NCI-H2171 treated with DMSO at 0.1 percent for 48 hours (cell line): ENCODE measurements at places on chromosomes 1 and 21.

DNA sequence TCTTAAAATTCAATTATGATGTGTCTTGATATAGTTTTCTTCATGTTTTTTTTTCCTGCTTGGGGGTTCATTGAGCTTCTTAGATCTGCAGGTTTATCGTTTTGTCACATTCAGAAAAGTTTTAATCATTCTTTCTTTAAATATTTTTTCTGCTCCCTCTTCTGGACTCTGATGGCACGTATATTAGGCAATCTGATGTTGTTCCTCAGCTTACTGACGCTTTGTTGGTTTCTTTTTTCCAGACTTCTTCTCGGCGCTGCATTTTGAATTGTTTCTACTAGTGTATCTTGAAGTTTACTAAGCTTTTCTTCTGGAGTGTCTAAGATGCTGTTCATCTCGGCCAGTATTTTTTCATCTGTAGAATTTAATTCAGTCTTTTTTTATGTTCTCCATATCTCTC lies 44.8 kb upstream of the FMOD start:
- DNase-seq, result no peak

GRCh38 chr1:177600321-177600720 lies 369.5 kb downstream of the SEC16B start:
- no peak for DNase-seq

- no peak for DNase-seq
Measured at GRCh38 chr1:244347942-244348341, 103.8 kb downstream of the ADSS2 start.

GRCh38 chr1:29527314-29528004 lies 291.1 kb downstream of the PTPRU start:
- DNase-seq, result no peak

- no peak for DNase-seq
Measured at GRCh38 chr1:915295-916172, 8.2 kb upstream of the SAMD11 start.

DNA sequence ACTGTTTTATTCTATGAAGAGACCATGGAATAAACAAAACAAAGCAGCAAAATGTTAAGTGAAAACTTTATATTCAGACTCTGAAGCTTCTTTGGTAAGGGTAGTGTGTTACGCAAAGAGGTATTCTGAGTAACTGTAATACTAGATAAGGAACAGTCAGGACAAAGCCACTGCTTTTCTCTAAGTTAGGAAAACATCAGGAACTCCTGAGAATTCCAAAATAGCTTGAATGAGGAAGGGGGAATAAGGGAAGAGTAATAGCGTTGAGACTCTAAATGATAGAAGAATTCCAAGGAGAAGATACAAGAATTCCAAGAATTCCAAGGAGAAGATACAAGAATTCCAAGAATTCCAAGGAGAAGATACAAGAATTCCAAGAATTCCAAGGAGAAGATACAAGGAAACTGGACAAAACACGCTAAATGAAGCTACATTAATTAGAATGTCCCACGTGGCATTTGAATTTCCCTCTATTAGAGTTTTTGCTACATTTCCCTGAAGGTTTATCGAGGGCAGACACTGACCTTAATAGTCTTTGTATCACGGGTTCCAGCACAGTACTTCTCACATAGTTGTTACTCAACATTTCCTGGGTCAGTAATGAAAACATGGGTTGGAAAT lies 71.5 kb downstream of the SMYD3 start:
- no peak for DNase-seq

- peak; percentile 80 for DNase-seq
Measured at GRCh38 chr1:110829955-110830553, 42.9 kb upstream of the CD53 start.

- DNase-seq, result no peak
Measured at GRCh38 chr21:35859677-35860076, 200.6 kb downstream of the SETD4 start.

- DNase-seq, result no peak
Measured at GRCh38 chr21:39714331-39714730, 30.7 kb upstream of the IGSF5 start.

DNA sequence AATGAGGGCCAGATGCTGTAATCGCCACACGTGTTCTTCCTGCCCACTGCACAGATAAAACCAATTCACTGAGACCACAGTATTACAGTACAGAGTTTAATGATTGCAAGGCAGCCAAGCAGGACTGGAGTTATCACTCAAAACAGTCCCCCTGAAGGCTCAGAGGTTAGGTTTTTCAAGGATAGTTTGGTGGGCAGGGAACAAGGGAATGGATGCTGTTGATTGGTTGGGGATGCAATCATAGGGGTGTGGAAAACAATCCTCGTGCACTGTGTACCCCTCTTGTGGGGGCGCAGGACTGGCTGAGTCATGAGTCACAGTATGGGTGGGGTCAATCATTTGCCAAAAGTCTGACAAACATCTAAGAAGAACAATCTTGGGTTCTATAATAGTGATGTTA lies 12.4 kb upstream of the USP1 start:
- DNase-seq, result no peak

GRCh38 chr1:232238009-232238408 lies 391.9 kb downstream of the SIPA1L2 start:
- DNase-seq, result peak; percentile 59

DNA sequence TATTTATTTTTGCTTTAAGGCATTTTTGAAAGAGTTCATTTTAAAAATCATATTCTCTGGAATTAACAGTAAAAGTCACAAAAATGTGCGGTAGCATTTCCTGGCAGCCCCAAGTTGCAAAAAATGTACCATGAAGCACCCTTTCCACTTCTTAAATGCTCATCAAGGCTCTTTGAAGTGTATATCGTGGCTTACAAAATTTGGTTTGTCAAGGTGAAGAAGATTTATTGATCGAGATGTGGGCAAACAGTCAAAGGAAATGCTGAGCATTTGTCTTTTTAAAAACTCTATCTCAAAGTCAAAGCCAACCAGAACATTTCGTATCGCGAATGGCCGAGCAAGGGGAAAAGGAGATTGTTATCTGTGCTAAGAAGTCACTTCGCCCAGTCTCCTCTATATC lies 277.5 kb upstream of the KAZN start:
- no peak for DNase-seq

- DNase-seq, result no peak
Measured at GRCh38 chr1:172653015-172653709, 5.7 kb upstream of the FASLG start.

- no peak for DNase-seq
Measured at GRCh38 chr21:21730512-21730911, 732.3 kb downstream of the NCAM2 start.

DNA sequence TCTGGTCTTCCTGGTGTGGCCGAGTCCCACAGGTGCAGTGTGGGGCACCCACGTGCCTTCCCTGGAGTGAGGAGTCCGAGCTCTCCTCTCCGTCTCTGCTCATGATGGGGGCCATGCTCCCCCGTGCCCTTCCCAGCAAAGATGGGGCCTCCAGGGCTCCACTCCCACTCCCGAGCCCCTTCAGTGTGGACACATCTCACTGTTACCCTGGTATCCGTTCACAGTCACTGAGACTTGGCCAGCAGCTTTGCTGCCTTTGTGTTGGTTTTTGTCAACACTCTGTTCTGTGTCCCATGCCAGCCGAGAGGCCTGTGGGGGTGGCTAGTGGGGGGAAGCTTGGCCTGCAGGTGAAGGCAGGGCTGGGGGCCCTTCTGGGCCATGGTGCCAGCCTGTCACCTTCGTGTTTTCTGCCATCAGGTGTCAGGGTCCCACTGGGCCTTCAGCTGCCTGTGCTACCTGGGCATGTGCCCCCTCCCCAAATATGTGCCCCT lies 46.9 kb upstream of the POFUT2 start:
- no peak for DNase-seq

GRCh38 chr1:198101716-198102453 lies 54.9 kb upstream of the NEK7 start:
- DNase-seq, result no peak

- DNase-seq, result no peak
Measured at GRCh38 chr1:234218078-234218477, 155.2 kb upstream of the COA6 start.

DNA sequence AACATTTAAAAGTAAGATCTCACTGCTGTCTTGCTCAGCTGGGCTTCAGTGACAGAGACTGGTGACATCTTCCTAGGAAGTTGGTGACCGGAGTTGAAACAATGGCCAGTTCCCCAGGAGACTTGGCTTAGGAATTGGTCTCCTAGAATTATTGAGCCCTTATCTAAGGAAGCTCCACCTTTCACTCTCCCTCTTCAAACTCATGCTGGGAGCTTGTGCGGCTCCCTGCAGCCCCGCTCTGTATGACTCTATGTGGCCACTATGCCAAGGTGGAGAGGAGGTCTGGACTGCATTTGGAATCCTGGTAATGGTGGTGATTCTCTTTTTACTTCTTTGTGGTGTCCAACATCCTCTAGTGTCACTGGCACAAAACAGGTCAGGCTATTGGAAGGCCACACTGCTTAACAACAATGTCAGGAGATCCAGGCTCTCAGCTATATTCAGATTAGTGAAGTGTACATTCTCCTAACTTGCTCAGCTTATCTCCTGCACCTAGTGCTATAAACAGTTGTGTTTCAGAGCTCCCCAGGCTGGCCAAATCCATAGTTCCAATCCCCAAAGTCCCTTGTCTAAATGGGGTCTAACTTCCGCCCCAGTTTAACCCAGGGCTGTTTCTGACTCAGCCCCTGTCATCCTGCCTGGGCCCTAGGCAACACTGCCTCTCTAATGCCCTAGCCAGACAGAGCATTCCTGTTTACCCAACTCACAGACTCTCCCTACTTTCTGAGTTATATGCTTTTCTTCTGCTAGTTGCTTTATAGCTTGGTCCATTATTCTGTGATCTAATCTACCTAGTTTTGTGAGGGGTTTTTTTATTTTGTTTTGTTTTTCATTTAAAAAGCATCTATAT lies 18.3 kb downstream of the ATP2B4 start:
- no peak for DNase-seq

DNA sequence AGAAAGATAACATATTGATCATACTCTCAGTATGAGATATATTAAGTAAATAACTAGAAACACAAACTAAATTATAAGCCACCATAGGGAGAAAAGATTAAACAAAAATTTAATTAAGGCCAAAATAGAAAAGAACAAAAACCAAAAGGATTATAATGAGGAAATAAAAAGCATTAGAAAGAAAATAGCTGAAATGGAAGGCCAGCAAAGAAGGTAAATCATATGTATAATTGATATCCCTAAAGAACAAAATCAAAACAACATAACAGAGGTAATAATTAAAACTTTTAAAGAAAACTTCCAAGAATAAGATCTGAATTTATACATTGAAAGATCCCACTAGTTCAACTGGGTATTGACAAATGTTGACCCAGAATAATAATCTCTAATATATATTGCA lies 453.0 kb downstream of the LRRIQ3 start:
- DNase-seq, result no peak

DNA sequence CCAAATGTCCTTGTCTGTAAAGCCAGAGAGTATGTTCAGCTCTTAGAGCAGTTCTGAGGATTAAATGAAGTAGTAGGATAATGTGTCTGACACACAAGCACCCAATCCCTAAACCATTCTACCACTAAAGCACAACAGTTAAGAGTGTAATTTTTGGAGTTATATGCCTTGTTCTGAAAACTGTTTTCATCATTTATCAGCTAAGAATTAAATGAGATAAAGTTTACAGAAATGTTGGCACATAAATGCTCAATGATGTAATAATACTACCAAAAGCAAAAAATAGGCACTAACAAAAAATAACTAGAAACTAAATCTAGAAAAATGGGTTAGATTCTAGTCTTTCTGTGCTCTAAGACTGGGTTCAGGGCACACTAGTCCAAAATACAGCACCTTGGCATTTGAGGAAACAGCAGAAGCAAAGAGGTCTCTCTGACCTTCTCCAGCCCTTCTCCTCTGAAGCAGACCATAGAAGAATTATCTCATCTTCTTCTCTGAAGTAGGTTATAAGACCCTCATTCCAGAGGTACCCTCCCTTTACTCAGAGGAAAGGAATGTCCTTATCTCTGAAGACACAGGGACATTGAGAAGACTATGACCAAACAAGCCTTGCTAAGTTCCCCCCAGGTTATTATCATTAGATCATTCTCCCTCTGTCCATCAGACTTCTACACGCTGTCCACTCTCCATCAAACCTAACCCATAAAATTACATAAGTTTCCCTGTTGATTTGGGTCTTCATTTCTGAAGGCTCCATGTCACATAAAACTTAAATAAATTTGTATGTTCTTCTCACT lies 20.6 kb downstream of the ABL2 start:
- DNase-seq, result no peak

- no peak for DNase-seq
Measured at GRCh38 chr1:67588178-67588855, 96.7 kb upstream of the GADD45A start.

DNA sequence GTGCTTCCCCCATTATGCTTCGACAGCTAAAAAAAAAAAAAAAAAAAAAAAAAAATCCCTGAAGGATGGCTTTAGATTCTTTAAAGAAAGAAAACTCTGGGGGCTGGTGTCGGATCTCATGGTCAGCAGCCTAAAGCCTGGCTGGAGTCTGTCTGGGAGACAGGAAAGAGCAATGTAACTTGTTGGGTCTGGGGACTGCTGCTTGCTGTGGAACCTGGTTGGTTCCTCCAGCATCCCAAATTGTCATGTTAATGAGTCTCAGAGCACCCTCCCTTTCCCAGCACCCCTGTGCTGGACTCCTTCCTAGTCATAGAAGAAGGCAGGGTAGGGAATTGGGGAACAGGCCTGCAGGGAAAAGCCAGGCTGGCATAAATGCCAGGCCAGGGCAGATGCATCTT lies 3.0 kb downstream of the KCNC4 start:
- DNase-seq, result no peak

- no peak for DNase-seq
Measured at GRCh38 chr1:159218649-159219636, 14.3 kb downstream of the ACKR1 start.

DNA sequence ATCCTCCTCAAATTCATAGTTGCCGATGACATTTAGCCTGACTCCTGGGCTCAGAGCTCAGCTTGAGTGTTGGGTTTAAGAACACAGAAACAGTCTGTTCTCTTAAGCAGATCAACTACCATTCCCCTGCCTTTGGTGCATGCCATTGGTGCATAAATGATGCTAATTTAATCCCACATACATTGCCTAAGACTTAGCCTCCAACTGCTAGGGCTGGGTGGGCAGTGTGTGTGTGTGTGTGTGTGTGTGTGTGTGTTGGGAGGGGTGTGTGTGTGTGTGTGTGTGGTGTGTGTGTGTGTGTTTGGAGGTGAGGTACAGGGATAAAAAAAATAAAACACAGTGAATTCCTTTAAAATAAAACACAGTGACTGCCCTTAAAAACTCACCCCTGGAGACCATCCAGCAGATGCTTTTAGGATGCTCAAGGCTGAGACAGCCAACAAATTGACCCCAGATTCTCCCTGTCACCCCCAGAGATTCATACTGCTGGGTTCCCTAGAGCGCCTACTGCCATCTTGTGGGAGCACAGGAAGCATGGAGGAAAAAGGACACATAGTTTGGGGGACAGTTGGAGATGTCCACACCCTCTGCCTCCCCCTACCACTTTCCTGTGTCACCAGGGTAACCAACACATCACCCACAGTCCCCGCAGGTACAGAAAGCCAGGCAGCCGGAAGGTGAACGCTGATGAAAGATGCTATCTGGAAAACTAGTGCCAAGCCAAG lies 30.6 kb downstream of the KLHDC7A start:
- DNase-seq, result peak; percentile 39

DNA sequence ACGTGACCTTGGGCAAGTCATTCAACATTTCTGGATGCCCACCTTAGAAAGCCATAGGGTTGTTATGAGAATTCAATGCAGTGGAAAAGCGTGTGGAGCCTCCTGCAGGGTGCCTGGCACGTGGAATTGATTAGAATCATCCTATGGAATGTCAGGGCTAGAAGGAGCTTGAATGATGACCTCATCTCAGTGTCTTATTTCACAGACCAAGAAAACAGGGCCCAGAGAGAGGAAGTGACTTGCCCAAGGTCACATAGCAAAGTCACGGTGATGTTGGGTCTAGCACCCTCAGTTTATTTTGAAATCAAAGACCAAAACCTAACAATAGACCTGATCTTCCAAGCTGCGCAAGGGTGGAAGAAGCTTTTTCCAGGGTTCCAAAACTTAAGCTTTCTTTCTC lies 6.0 kb downstream of the TRABD2B start:
- peak; percentile 15 for DNase-seq
